Suprapubic skin (tissue), 4 donors: ENCODE measurements at places on chromosomes 3 and 15.

- no peak for DNase-seq
Measured at GRCh38 chr15:74295800-74296199, 59.7 kb downstream of the CCDC33 start.

DNA sequence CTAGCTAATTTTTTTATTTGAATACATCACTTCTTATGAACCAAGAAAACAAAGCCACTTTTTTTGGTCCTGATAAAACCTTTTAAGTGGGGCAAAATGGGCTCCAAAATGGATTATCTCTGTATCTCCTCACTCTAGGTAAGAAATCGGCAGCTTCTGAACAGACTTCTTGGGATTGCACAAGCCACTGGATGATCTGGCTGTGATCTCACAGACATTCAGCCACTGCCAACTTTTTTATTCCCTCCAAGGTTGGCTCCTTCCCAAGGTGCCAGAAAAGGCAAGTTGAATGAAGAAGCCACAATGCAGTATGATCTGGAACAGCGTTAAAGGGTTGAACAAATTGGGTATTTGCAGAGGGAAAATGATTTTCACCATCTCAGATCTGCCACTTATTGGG, 73.2 kb downstream of the PRICKLE2 start:
- no peak for DNase-seq

GRCh38 chr3:51799879-51800749, 21.1 kb upstream of the IQCF6 start:
- no peak for DNase-seq

GRCh38 chr15:96402403-96402802, 71.9 kb downstream of the NR2F2 start:
- no peak for DNase-seq

DNA sequence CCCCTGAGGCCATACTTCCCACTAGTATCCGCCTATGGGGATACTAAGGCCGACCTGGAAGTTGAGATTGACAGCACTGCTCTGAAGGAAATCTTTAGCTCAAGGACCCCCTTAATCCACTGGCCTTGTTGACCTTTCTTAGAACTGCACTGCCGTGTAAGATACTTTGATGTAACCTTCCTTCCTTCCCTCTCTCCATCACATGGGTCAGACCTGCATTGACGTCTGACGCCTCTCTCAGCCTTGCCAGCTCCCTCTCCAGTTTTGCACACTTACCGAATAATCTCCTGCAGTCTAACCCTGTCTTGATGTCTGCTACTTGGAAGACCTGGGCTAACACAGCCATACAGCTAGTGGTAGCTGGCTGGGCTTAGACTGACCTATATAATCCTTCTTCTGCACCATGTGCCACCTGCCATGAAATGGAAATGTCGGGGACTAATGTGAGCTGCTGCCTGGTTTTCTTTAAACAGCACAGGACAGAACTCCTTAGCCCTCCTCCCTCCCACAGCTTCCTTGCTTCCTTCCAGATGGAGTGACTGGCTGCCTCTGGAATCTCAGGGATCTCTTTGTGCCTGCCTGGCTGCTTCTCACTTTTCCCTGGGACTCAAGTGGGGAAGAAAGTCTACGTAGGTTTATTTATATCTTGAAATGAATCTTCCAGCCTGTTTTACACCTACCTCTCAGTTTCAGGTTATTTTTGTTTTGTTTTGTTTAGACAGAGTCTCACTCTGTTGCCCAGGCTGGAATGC, 39.2 kb upstream of the HERC1 start:
- DNase-seq = peak; percentile 6

DNA sequence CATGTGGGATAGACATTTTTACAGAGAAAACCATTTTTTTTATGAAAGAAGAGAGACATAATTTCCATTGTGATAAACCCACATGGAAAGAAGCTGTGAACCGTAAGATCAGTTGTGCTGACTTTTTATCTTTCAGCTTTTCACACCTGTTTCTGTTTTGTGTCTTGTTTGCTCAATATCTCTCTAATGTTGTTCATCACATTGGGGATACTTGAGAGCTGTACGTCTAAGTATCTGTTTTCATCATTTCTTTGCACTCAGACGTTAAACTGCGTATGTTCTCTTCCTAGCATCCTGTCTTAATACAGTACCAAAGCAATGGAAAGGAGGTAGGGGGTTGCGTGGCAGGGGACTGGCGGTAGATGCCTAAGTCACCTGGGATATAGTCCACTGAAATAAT, 449.0 kb downstream of the NAALADL2 start:
- no peak for DNase-seq

DNA sequence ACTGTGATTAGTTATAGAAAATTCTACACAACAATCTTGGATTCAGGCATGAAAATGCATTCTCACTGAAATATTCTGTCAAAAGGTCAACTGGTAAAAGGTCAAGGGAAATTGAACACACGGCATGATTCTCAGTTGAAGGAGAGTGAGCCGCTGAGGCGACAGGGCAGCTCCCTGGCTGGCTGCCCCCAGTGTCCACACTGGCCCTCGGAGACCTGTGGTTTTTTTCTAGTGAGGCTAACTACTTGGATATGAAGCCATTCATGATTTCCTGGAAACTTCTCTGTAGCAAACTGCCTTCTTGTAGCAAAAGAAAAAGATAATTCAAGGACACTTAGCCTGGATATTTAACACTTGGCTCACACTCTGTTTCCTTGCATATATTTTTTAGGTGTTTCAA, 37.2 kb downstream of the AADACL2 start:
- no peak for DNase-seq

DNA sequence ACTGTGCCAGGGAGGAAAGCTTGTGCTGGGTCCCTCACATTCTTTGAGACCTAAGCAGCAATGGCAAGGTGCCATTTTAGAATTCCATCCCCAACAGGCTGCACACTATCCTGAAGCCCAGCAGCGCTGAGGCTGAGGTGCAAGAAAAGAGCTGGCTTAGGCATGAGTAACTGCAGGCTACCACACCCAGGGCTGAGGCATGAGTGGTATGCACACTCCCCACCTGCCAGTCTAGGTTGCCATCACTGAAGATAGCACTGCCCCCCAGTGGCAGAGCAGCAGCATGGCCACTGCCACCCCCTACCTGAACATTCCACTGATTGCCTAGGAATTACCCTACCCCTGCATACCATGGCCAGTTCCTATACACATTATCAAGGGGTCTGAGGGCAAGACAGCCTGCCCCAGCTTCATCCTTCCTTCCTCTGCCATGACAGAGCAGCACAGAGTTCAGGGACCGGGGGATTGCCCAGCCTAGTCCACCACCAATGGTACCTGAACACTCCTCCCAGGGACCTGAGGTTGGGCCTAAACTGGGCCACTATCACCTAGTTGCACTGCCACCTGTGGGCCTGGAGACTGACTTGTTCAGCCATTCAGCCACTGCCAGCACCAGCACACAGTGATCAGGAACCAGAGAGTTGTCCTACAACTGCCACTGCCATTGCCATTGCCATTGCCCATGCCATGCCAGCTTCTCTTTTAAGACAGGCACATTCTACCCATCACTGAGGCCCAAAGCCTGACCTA, 129.8 kb downstream of the SATB1 start:
- DNase-seq = no peak
